ENCODE measurements at places on chromosomes 2 and 18.

DNA sequence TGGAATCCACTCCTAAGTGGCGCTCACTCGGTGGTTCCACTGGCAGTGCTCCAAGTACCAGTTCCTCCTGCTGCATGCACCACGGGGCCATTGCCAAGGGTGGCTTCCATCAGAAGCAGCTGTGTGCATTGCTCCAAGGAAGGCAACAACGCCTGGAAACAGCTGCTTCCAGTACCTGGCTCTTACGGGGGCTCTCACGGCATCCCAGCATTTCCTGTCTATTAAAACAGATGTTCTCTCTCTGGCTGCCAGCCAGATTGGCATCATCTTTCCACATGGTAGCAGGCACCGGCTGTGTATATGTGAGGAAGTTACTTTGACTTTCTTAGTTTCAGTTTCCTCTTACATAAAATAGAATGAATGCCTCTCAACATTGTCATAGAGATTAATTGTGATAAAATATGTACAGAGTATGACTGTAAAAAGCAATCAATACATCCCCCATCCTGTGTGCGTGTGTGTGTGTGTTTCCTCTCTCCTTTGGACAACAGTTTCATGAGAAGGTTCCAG is 84.9 kb downstream of the CMPK2 start:
- DNase-seq: no peak

DNA sequence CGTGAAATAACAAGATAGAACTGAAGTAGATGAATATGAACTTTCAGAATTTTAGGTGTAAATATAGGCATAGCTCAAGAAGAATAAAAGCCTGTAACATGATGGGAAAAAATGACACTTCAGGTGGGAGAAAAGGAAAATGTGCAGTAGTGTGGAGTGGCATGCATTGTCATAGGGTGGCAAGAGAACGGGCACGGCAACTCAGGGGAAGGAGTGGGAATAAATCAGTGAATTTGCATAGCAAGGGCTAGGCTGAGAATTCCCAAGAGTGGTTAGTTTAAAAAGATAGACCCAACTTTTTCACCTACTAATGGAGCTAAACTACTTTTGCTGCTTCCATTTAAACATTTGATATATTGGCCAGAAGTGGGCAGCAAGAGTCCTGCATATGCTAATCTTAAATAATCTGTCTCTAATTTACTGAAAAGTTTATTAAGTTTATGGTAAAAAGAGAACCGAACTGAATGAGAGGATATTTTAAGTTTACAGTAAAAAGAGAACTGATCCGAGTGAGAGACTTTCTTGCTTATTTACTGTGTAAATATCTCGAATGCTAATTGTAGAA is 228.1 kb downstream of the CTNNA2 start:
- DNase-seq: no peak

- DNase-seq: no peak
Observed at GRCh38 chr2:190407246-190407661, 901 bp upstream of the MFSD6 start.

DNA sequence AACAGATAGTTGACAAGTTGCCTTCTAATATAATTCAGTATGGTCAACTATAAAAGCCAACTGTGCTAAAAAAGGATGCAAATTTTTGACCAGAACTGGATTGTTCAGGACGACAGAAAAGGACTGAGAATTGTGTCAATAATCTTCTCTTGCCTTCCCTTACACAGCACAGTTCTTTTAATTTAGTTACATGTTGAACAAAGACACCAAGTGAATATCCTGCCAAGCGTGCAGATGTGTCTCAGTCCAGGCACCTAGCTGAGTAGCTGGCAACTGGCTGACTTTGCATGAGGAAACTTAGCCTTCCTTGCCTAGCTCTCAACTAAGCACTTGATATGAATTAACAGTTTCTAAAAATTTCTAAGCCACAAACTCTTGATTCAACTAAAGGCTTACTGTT is 801.4 kb downstream of the BCL11A start:
- no peak for DNase-seq

DNA sequence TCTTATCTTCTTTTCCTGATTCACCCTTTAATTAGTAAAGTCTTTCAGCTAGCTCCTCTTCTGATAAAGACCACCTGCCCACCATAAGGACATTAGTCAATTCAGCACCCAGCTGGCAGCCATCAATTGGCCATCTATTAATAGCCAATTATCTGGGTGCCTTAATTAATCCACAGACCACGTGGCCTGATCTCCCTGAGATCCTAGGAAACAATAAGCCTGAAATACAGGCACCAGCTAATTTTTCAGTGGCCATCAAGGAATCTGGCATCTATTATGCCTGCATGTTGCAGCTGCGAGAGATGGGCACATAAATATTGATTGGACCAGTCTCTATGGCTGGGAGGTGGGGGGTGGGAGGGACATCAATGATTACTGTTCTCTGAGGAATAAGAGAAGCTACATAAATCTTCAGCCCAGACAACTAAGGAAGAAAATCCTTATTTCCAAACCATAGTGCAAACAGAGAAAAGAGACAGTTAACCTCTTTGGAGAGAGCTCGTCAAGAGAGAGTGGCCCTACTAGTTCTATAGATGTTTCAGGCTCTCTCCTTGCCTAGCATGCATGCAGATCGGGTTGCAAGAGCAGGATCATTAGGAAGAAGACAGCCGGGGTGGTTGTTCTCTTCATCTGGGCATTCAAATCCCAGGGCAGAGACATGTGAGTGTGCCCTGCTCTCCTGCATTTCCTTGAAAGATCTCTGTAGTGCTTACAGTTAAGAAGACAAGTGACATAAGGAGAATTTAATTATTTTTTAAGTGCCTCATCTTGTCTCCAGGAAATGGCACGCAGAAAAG is 8.7 kb downstream of the GALNT14 start:
- DNase-seq: no peak

DNA sequence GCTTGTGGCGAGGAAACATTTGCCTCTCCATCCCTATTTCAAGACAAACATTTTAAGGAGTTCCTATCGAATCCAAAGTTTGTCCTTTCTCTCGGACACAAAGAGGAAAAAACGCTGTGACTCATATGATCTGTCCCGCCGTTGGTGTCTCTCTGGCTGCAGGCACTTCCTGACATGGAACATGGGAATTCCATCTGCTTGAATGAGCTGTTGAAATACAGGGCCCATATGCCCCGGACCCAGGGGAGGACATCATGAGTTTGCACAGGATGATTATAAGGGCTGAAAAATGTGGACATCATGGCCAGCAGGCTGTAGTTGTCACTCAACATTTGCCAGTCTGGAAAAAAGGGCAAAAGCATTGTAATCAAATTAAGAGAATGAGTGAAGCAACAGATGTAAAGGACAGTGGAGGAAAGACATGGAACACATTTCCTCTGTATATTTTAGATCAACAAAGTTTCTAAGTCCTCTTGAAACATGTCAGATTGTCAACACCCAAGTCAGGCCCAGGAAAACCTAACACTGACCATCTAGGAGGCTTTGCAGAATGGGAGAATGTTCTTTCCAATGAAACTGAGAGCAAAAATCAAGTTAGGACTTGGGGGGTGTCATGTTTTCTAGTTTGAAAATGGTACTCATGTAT is 103.2 kb upstream of the SMIM21 start:
- no peak for DNase-seq

DNA sequence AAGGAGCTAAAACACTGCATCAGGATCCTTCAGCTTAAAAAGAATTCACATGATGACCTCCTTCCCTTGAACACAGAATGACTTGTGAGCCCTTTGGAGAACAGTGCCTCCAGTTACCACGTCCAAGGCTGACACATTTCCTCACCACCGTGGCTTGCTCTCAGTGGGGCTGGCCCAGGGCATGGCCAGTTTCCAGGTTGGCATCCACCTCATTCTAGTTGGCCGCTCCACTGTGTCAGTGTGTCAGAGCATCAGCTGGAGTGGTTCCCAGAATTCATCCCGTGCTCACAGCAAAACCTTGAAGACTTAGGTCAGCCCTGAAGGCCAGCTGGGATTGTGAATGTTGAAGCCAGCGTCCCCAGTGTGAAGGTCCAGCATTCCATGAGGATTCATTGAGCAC is 158.5 kb downstream of the INSIG2 start:
- DNase-seq: no peak

DNA sequence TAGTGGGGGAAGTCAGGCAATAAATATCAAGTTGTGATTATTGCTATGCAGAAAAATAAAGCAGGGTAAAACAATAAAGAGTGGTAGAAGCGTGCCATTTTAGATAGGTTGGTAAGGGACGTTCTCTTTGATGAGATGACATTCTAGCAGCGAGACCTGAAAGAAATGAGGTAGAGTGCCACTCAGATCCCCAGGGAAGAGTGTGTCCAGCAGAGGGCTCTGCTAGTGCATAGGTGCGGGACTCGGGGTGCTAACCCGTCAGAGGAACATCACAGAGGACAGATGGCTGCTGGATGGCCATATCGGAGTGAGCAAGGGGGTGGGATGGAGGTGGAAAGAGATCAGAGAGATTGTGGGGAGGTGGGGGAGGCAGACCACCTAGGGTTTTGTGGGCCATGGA is 16.3 kb upstream of the GTF2A1L start:
- no peak for DNase-seq

- peak; percentile 38 for DNase-seq
Observed at GRCh38 chr2:59827677-59828076, 725.8 kb downstream of the BCL11A start.

DNA sequence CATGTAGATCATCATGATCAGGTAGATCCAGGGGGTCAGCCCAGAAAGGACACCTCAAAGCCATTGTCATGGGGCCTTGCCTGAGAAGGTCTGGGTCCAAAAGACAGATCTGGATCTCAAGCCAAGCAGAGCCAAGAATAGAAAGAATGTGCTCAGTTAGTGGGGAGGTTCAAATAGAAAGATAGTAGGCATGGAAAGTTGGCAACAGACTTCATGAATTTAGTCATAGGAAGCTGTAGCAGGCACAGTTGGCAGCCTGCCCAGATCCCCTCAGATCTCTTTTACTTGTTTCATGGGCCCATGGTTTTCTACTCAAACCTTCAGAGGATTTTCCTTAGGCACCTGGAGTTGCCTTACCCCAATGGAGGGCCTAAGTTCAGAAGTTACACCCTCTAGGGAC is 767.0 kb downstream of the SLC4A3 start:
- no peak for DNase-seq

DNA sequence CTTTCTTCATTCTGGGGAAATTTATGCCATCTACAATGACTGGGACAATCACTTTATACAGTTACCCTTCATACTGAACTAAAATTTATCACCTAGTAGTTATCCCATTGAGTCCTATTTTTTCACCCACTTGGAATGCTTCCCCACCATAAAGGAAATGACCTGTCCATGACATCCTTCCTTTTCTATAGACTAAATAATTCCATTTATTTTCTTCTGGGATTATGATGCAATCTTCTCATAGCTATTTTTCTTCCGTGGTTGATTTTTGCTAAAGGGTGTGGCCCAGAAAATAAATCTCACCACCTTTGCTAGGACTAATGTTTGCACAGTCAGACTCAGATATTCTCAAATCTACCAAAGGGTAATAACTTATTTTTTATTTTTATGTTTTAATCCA is 186.1 kb upstream of the NRXN1 start:
- DNase-seq: no peak

DNA sequence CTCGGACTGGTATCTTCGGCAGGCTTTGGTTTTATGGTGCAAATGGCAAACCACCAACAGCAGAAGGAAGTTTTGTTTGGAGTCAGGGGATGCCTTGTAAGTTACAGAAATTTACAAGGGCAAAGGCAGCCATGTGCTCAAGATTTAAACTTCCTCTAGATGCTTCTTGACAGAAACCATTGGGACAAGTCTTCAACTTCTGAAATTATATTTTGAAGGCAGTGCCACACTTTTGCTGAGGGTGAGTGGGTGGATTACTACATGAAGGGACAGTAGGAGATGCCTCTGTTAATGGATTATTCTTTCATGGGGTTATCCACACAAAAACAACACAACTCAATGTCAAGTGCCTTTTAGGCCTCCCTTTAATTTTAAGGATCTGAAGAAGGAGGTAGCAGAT is 97.9 kb downstream of the VAPA start:
- no peak for DNase-seq

DNA sequence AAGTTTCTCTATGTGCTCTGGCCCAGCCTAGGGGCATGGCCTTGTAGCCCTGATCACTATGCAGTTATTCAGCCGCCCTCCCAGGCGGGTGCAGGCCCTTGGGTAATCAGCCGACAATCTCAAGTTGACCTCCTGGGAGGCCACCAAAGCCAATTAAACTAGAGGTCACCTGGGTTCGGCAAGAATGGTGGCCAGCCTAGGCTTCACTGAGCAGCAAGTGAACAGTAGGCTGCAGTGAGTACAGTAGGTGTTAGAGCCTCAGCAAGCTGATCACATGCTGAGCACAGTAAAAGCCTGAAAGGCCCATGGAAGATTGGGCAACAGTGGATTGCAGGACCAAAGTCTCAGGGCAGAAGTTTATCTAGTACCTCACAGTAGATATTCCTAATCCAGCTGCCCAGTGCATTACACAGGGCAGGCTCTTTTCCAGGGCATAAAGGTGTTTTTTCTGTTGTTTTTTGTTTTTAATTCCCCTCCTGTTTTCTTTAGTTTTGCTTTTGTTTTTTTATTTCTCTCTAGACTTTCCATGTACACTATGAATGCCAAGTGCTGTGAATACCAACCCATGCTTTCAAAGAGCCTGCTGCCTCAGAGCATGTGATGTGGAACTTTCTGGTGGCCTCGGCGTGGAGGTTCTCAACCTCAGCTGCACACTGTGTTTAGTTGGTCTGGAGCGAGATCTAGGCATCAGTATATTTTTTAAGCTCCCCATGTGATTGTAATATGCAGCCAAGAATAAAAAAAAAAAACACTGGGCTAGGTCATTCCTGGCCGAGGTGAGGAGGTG is 55.9 kb upstream of the ATL2 start:
- DNase-seq: no peak

- no peak for DNase-seq
Observed at GRCh38 chr2:186345745-186346144, 140.3 kb upstream of the ZC3H15 start.

DNA sequence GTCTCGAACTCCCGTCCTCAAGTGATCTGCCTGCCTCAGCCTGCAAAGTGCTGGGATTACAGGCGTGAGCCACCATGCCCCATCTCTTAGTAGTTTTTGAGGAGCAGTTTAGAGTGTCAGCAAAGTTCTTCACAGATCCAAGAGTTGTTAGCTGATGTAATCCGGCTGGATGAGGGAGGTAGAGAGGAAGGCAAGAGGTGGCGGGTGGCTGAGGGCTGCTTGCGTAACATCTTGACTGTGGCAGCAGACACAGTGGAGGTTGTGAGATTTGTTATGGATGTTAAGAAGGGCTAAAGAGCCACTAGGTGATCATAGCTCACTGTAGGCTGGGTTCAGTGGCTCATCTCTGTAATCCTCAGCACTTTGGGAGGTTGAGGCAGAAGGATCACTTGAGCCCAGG is 19.5 kb upstream of the FAM136A start:
- no peak for DNase-seq

GRCh38 chr18:34083910-34084535 is 140.7 kb downstream of the NOL4 start:
- DNase-seq: peak; percentile 31

GRCh38 chr2:225670111-225670974 is 270.8 kb downstream of the NYAP2 start:
- peak; percentile 3 for DNase-seq

- no peak for DNase-seq
Observed at GRCh38 chr2:41910126-41910525, 137.7 kb upstream of the PKDCC start.
